Stimulated activated CD4-positive, alpha-beta T cell treated with anti-CD3 and anti-CD28 coated beads, Interleukin-4, amount 100 ng/mL, for 4 hours (primary cell): ENCODE measurements at places on chromosomes 2 and 18.

DNA sequence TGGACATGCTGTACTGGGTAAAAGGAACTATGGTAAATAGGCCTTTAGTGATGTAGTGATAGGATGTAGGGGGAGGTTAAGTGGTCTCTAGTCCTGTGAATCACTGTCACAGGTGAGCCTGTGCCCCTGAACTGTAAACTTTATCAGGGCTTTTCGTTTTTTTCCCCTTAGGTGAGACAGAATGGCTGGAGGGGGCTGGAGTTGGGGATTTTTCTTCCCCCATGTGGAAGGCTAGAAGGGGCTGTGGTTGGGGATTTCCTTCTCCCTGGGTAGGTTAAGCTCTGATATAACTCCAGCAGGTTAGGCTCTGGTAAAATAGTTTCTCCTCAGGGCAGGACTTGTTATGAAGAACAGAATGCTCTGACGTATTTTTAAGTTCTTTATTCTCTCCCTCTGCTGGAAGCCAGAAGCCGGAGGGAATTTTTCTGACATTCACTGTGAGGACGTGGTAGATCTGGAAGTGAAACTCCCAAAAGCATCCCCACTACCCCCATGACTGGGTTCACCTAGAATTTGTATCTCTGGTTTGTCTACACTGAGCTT lies 28.5 kb downstream of the PIKFYVE start:
- no peak for DNase-seq

DNA sequence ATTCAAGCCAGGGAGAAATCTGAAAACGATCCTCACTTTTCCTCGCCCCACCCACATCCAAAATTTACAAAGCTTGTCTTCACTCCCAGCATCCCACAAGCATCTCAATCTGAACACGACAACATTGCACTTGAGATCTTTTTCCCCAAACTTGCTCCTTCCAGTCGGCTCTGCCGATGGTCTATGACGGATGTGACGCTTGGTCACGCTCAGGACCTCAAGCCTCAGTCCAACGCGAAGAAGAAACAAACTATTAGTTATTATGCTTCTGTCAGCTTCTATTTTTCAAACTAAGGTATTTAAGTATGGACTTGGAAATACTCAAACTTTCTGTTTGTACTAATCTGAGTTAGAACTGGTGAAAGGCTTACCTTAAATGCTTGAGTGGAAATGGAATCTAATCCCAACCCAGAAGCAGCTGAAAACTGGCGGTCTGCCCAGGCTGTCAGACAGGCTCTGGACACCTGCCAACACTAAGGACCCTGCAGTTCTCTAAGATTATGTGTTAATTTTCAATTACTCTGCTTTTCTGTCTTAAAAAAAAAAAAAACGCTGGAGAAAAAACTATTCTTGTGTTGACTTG lies 132.1 kb upstream of the DNMT3A start:
- DNase-seq = no peak

DNA sequence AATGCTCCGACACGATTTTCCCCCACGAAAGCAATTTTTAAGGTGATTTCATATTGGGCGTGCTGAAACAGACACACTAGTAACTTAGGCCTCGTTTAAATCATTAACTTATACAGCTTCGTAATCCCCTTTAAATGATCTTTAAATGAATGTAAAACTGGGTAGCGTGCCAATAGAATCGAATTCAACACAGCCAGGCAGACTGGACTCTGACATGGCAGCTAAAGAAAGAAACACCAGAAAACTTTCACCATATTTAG lies 2.4 kb upstream of the ID2 start:
- no peak for DNase-seq

DNA sequence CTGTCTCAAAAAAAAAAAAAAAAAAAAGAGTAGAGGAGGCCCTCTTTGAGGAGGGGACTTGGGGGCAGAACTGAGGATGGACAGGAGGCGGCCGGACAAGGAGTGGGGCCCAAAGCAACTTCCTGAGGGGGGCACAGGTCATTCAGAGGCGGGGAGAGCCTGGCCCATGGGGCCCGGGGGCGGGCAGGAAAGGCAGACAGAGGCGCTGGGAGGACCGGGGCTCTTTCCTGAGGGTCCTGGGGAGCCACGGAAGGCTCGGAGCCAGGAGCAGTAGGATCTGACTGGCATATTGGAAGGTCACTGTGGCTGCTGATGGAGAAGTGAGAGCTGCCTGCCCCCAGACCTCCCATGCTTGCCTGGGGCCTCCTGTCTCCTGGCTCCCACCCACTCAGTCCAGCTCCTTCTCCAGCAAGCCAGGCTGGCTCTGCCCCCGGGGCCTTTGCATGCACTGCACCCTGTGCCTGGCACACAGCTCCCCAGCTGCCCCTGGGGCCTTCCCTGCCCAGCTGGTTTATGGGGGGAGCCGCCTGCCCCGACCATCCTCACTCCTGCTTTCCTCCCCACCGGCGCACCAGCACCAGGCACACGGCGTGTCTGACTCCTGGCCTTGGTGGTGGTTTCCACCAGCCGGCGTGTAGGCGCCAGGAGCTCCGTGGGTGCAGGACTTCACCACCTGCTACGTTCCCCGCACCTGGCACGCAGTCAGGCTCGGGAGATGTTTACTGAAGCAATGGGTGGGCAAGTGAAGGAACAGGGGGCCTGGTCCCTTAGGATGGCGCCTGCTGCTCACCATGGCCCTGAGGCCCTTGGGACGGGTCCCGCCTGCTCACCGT lies 5.6 kb downstream of the ESPNL start:
- no peak for DNase-seq

GRCh38 chr2:20165677-20166509 lies 59.0 kb downstream of the SDC1 start:
- DNase-seq = no peak

DNA sequence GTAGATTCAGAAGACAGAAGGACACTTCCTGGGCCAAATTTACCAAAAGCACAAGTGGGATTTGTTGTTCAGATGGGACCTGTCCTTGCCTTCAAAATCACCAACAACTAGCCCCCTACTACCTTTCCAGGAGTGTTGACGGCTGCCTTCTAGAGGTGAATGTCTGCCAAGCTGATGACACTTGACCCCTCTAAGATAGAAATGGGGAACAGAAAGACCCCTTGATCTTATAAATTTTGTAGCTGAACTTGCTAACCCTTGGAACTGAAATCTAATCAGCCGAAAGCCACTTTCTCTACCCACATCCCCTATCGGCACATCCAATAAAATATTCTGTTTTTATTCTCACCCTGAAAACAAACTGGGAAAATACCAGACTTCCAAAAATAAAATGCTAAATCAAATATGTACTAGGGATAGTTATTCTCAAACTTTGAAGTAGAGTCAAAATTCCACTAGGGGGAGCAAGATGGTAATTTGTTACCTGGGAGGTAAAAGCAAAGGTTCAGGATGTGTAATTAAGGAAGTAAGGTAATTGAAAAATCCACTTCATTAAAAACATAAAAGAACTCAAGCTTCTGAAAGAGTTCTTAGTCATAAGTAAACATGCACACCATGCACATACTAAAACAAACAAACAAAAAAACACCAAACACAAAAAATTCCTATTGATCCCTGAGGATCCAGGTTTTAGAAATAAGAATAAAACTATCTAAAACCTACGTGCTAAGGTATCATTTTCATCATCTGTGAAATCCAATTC lies 119.2 kb downstream of the ANKRD44 start:
- DNase-seq = no peak

- DNase-seq = no peak
Measured at GRCh38 chr2:55968941-55969340, 45.4 kb upstream of the EFEMP1 start.
